ENCODE measurements at places on chromosomes 7 and 10.

DNA sequence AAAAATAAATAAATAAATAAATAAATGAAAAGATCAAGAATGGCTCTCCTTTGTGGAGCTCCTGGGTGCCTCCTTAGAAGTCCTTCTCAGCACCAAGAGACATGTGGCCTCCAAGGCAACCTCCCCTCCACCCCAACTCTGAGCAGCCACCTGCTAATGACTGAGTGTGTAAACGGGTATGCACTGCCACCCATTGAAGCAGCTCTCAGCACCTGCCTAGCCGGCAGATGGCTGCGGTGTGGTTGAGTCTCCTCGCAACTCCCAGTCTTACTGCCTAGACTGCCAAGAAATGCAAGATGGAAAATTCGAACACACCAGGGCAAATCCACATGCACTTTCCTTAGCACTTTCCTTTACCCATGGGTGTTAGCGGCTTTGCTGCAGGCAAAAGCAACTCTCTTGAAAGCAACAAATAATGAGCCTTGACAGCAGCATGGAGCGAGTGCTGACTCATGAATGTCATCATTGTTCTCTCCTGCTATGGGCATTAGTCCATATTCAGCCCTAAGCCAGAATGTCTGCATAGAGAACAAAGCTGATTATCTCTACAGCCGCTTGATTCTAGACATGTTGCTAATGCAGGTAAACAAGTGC, 913.9 kb upstream of the AUTS2 start:
- DNase-seq, result no peak

GRCh38 chr10:112834751-112835181, 115.3 kb upstream of the TCF7L2 start:
- DNase-seq, result no peak

DNA sequence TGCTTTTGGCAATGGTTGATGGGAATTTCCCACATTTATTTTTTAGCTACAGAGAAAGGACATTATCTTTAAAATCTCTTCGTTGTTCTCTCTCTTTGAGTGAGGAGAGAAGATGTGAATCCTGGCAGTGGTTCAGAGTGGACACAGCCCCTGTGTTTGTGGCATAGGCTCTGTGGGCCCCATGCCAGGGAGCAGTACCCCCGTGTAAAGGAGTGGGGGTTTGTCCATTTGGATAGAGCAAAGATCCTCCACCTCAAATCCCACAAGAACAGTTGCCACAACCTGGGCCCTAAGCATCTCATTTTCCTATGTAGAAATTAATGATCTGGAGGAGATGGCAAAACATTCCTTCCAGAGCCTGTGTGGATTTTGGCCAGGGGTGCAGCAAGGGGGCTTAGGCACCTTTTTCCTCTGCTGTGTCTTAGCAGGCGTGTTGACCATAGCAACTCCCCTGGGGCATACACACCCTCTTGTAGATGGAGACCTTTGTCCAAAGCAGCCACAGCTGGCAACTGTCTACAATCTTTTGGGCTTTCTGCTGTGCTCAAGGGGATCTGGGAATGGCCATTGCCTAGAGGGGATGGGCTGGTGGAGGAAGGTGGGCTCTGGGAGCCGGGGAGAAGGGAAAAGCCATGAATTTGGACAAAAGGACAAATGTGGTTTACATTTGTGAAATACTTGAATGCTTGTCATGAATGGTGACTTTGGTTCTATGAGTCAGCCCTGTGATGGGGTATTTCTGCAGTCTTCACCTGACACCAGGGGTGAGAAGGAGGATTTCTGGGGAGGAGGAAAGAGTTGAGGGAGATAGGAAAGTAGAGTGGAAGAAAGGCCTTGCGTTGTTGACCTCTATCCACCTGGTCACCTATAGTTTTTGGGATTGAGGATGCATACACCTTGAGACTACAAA, 92.0 kb downstream of the TCF7L2 start:
- no peak for DNase-seq

DNA sequence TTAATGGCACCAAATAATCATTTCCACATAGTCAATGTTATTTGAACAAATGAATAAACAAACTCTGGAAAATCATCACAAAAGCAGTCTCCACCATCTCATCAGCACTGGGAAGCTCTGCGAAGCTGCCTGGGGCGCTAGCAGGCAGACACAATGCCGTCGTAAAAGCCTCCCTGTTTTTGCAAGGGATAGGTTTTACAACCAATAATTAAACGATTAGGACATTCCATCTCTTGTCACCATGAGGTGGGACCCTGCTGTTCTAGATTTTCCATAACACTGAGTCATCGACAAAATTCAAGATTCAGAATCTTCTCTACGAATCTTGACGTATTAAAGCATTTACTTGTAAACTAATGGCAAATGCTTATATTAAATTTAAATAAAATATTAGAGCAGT, 172.8 kb upstream of the AKR1E2 start:
- DNase-seq, result no peak
